ENCODE measurements at places on chromosomes 13 and 19.

GRCh38 chr13:49112782-49113525 lies 107.2 kb upstream of the MLNR start:
- no peak for DNase-seq

GRCh38 chr19:13128583-13128982 lies 10.5 kb downstream of the NACC1 start:
- DNase-seq, result no peak

GRCh38 chr19:29640231-29640630 lies 25.0 kb upstream of the PLEKHF1 start:
- no peak for DNase-seq

GRCh38 chr13:103883164-103883563 lies 816.9 kb upstream of the SLC10A2 start:
- no peak for DNase-seq

- DNase-seq, result no peak
These were observed 12.5 kb upstream of the TNFSF9 start for GRCh38 chr19:6518145-6518911.

- DNase-seq, result no peak
These were observed 3.8 kb upstream of the RETN start for GRCh38 chr19:7665076-7665475.

DNA sequence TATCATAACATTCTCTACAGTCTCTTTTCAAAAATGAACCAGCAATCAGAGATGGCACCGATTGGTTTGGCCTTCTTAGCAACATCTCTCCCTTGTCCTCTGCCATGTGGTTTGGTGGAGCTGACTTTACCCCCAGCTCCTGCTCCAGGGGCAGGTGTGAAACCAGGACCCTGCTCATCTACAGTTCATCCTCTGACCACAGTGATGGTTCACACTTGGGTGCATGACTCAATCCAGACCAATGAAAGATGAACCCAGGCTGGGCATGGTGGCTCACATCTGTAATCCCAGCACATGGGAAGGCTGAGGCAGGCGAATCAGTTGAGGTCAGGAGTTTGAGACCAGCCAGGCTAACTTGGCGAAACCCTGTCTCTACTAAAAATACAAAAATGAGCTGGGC lies 33.6 kb upstream of the FFAR2 start:
- DNase-seq, result no peak

DNA sequence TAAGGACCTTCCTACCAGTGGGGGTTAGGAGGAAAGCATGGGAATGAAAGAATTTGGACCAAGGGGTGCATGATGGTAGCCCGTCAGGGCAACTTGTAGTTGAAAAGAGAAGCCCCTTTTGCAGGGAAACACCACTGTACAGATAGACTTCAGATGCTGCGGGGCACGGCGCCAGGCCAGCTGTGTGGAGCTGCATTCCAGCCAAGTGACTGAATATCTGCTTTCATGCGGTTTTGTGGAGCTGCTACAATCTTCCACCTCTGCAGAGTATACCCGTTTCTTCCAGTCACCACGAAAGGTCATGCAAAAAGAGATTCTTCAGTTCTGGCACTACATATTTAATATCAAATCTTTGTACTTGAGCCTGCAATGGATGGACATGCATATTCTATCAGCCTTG lies 104.7 kb downstream of the RGCC start:
- no peak for DNase-seq

DNA sequence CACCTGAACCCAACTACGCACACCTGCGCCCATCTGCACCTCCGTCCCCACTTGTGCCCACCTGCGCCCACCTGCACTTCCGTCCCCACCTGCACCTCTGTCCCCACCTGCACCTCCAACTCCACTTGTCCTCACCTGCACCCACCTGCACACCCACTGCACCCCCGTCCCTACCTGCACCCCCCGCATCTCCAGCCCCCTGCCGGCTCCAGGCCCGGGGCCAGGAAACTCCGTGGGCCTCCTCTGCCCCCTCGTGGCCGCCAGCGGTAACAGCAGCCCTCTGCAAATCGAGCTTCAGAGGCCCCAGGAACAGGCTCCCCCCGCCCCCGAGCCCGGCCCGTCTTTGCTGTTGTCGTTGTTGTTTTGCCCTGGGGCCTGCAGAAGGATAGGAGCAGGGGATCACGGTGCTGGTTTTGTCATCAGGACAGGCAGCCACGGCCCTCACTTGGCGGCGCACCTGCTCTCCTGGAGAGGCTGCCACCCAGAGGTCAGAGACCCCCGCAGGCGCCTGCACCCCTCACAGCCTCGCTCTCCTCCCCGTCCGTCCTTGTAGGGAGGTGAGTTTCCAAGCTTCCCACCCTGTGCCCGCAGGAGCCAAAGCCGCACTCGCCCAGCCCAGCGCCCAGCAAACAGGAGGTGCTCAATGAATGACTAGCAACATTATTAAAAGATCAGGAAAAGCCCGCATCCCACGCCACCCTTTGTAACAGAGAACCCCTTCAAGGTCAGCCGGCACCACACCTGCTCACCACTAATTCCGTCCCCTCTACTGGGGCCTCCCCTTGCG lies 65.4 kb downstream of the GNG7 start:
- peak; percentile 43 for DNase-seq

DNA sequence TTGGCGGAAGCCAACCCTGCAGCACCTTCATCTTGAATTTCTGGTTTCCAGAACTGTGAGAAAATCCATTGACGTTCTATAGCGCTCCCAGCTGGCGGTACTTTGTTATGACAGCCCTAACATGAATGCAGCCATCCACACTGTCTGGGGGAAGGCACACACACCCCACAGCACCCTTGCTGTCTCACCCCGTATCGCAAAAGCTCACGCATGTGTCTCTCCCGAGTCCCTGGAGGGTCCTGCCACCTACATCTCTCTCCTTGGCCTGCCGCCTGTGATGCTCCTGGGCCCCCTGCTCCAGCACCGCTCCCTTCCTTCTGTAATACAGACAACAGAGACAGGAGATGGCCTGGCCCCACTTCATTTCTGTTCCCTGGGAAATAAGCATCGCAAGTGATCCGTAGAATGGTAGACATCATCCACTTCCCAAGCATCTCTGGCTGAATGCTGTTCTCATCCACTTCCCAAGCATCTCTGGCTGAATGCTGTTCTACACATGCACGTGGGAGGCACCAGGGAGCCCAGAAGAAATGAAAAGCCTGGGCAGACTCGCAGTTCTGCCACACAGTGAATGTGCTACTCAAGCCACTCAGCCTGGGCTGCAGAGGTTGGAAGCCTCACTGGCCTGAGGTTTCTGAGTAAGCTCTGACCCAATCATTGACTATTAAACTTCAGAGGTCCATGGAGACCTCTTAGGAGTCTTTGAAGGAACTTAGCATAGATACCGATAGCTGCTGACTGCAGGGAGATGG lies 29.6 kb downstream of the EPN1 start:
- no peak for DNase-seq

- no peak for DNase-seq
These were observed 1404.5 kb upstream of the SPRY2 start for GRCh38 chr13:81745391-81745790.

DNA sequence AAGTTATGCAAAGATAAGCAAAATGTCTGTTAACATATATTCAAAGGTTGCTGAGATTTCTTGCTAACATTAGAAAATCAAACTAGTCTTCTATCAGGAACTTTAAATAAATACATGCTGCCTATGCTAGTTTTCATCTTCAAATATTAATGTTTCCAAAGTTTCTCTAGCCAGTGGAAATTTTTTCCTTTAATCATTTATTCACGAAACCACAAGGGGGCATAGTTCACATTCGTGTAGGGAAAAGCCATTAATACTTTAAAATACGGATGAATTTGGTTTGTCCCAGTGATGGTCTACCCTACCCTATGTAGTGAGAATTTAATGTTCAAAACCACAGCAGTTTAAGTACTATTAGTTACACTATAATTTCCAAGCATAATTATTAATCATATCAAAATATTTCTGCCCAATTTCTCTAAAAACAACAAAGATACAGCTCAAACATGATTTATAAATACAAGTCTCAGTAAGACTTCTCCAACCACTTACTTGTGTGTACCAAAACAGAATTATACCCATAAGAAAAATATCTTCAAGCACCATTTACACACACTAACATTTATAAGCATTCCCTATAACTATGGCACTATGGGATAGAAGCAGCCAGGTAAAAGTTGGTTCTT lies 16.2 kb downstream of the NUFIP1 start:
- no peak for DNase-seq

- DNase-seq, result no peak
These were observed 177.5 kb downstream of the ABCC4 start for GRCh38 chr13:95123726-95124125.

DNA sequence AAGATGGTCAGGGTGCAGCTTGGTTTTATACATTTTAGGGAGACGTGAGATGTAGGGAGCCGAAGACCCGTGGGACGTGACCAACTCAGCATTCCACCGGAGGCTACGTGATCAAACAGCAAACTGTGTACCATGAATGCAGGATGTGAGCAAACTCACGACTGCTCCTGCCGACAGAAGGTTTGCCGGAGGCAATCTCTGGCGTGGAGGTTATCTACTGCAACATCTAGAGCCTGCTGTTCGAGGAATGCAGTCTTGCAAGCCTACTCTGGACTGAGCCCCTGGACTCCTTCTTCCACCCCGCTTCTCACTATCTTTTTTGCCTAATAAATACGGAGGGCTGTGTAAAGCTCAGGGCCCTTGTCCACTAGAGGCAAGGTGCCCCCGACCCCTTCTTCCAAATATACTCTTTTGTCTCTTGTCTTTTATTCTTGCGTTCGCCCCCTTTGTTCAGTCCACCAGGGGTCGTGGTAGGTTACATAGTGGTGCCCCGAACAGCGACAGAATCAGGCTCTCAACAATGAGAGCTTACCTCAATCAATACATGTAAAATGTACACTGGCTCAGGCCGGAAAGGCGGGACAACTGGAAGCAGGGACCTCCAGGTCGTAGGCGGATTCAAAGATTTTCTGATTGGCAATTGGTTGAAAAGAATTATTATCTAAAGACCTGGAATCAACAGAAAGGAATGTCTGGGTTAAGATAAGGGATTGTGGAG lies 8.9 kb upstream of the OR1I1 start:
- no peak for DNase-seq

DNA sequence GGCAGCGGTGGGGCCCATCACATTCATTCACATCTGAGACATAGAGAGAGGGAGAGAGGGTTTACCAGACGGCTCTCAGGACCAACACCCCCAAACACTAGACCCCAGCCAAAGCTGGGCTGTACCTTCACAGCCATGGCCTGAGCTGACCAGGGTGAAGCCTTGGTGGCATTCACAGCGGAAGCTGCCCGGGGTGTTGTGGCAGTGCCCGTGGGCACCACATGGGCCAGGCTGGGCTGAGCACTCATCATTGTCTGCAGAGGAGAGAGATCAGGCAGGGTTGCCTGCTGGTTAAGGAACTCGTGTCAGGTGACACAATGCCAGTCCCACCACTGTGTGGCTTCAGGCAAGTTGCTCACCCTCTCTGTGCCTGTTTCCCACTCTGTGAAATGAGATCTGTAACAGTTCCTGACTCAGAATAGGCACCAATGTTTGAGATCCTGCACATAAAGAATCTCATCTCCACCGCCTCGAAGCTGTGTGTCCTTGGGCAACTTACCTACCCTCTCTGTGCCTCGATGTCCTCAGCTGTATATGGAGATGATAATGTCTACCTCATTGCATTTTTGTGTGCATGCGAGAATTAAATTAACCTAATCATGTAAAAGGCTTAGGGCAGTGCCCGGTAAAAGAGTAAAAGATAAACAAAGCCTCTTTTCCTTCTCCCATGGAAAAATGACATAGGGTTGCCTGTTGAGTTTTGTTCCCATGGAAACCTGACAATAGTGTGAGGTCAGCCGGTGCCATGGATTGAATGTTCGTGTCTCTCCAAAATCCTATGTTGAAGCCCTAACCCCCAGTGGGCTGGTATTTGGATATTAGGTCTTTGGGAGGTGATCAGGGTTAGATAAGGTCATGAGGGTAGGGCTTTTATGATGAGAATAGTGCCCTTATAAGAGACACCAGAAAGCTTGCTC lies 22.9 kb downstream of the CCL25 start:
- DNase-seq, result no peak

DNA sequence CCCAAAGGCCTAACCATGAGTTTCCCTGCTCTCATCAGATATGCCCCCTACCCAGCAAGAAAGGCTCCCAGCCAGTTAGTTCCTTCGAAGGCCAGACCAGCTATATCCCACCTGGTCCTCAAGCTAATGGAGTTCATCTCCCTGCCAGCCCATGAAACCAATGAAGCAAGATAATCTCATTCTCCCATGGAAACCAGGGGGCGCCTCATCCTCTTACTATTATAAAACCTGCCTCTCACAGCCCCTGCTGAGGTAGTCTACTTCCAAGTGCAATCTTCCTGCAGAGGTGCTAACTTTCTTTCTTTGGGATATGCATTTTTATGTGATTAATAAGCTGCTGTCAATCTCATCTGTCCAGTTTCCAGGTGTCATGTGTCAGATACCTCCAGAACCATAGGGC lies 34.0 kb upstream of the ZNF573 start:
- no peak for DNase-seq

- DNase-seq, result no peak
These were observed 26.5 kb downstream of the SH3GL1 start for GRCh38 chr19:4373601-4374497.

DNA sequence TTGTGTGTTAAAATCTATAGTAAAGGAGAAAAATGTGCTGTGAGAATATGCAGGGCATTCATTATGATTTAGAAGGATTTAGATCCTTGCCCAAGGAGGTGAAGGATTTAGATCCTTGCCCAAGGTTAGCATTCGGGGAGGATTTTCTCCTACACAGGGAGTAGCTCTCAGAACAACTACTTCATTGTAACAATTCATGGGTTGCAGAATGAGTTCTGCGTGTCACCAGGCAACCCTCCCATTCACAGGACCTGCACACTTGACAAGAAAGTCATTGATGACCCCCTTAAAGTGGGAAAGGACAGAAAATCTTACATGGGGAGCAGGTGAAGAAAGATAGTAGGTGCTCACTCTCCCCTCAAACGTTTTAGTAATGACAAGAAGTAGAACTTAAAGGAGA lies 167.1 kb upstream of the MAB21L1 start:
- DNase-seq, result no peak

- no peak for DNase-seq
These were observed 945 bp downstream of the AMER2 start for GRCh38 chr13:25171170-25171516.

GRCh38 chr13:25432691-25433090 lies 60.9 kb downstream of the ATP8A2 start:
- no peak for DNase-seq

All from stimulated activated CD4-positive, alpha-beta T cell treated with anti-CD3 and anti-CD28 coated beads, TNF-alpha, amount 100 ng/mL, for 1 hour (primary cell).